ENCODE measurements at places on chromosomes 2 and 18.
A peak's percentile ranks its signal among the peaks of the same experiment; 100 is the strongest.

DNA sequence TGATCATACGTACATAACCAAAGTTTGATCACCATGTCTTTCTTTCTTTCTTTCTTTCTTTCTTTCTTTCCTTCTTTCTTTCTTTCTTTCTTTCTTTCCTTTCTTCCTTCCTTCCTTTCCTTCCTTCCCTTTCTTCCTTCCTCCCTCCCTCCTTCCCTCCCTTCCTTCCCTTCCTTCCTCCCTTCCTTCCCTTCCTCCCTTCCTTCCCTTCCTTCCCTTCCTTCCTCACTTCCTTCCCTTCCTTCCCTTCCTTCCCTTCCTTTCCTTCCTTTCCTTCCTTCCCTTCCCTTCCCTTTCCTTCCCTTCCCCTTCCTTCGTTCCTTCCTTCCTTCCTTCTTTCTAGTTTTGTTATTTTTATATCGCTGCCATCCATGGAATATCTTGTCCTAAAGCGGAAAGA lies 406.7 kb upstream of the DDX18 start:
- no peak for DNase-seq

DNA sequence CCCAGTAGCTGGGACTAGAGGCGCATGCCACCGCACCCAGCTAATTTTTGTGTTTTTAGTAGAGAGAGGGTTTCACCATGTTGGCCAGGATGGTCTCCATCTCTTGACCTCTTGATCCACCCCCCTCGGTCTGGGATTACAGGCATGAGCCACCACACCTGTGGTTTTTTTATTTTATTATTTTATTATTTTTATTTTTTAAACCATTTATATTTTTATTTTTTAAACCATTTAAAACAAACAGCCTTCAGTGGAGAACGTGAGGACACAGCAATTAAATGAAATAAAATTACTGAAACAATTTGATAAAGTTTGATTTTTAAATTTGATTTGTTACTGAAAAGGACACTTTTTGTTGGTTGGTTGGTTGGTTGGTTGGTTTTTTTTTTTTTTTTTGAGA lies 181.0 kb downstream of the AGAP1 start:
- DNase-seq, result no peak

GRCh38 chr2:15348636-15349035 lies 212.5 kb downstream of the NBAS start:
- no peak for DNase-seq

GRCh38 chr2:222504719-222505118 lies 80.4 kb downstream of the SGPP2 start:
- no peak for DNase-seq

GRCh38 chr2:42192652-42193566 lies 23.8 kb downstream of the EML4 start:
- DNase-seq, result no peak

GRCh38 chr2:3249476-3249962 lies 128.1 kb downstream of the EIPR1 start:
- DNase-seq, result no peak

DNA sequence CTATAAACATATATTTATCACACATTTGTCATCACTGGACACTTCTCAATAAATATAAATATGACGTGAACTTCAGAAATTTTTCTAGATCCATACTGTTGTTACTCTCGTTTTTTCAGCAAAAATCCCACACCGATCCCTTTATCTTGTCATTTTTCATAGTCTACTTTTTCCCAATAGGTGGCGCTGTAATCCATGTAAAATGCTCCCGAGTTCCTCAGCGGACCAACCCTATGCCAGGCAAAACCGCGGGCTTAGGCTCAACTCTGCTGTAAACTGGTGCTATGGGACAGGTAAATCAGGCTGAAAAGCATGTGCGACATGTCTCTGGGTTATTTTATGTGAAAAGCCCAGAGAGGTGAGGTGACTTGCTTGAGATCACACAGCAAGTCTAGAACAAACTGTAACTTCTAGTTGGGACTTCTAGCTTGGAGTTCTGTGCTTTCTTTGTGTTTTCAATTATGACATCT lies 104.0 kb downstream of the COBLL1 start:
- peak; percentile 7 for DNase-seq

Measured in bone marrow (tissue), 2 donors.